Fibroblast of mammary gland (primary cell): ENCODE measurements at places on chromosomes 2 and 18.

- no peak for DNase-seq
Measured at GRCh38 chr2:215742021-215742420, 271.3 kb downstream of the MREG start.

GRCh38 chr2:180319586-180320405 is 312.7 kb upstream of the CWC22 start:
- no peak for DNase-seq

DNA sequence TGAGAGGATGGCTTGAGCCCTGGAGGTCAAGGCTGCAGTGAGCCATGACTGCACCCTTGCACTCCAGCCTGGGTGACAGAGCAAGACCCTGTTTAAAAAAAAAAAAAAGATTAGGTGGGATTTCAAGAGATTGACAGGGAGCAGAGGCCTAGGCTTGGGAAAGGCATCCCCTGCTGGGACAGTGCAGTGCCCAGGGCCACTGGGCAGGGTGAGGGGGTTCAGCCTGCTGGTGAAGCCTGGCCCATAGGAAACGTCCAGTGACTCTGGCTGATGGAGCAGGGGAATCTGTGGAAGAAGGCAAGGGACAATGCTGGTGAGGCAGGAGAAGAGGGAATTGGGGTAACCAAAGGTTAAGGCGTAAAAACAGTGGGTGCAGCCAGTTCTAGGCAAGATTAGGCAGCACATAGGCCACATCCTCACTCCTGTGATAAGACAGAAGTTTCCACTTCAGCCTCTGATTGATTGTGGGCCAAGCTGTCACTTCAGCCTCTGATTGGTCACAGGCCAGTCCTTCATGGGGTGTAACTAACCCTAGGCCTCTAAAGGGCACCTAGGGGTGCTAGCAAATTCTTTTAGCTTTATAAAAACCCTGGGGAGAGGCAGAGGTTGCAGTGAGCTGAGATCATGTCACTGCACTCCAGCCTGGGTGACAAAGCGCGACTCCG is 128.6 kb downstream of the MSH2 start:
- no peak for DNase-seq

DNA sequence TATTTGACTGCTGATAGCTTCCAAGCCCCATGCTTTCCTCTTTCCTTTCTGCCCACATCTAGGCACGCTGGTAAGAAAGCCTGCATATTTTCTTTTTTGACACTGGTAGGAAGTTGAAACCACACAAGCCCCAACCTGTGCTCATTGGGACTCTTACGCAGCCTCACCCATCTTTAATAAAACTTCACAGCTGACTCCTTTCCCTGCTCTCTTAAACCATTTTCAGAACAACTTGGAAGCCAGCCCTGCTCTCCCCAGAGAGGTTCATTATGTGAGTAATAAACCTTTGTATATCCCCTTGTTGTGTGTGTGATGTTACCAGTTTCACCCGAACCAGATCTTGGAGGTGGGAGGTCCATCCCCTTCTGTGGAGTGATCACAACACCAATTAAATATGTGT is 268.4 kb downstream of the GPD2 start:
- DNase-seq: no peak

DNA sequence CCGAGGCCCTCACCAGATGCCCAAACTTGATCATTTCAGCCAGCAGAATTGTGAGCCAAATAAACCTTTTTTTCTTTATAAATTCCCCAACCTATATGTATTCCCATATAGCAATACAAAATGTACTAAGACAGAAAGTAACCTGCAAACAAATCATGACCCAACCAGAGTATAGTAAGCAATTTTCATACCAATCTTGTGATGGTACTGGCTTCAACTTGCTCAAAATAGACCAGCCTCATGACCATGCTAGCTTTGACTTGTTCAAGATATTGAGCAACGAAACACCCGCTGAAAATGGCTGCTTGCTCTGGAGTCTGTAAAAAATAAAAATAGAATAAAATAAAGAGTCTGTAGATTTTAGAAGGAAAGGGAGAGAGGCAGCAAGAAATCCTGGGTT is 97.6 kb downstream of the C1D start:
- no peak for DNase-seq

DNA sequence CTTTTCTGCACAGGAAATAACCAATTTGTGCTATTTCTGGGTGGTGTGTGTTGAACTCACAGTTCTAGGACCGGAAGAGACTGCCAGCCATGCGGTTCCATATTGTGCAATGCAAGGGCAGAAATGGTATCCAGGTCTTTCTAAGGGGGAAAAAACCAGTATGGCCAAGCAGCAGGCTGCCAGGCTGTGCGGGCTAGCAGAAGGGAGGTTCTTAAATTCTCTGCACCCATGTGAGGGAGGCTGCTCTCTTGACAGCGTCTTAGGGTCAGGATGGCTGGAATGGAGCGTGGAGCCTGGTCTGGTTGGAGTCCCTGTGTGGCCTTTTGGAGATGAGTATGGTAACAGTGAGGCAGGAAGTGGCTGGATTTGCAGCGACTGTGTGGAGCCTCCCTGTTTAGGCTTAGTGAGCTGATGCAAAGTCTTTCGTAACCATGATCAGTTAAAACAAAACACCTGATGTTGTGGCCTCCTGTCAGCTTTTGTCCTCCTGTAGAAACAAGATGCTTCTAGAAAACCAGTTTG is 52.6 kb downstream of the NCK2 start:
- DNase-seq: peak; percentile 82

DNA sequence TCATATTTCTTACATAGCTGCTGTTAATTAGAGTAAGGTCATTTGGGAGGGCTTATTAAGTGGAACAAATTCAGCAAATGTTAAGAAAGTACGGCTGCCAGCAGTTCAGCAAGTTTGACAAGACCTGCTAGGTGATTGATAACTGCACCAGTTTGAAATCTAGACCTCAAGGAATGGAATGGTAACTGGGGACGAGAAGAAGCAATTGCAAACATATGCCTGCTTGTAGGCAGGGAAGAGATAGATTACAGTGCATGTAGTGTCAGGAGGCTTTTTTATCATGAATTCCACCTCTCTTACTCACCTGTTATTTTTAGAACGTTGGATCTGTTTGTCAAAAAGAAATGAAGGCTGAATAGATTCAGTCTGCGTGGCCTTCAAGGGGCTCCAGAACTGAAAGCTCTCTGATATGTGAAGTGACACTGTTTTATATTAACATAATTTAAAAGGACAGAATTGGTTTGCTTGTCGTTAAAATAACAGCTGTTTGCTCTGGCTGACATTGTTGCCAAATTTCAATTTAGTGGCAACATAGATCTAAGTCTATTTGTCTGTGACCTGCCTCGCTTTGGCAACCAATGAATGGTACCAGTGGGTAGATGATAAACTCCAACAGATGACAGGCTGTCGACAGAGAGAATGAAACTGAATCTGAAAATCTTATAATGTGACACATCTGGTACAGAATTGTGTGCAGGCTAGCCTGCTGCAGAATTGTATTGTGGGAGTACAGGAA is 199.3 kb downstream of the ZNF407 start:
- DNase-seq: peak; percentile 66

- DNase-seq: peak; percentile 23
Measured at GRCh38 chr2:227163998-227164762, at the start of the genes COL4A3 and COL4A4. Gene COL4A3 (plus strand): TSS chr2:227164624. CDS start chr2:227164727, 103 bp downstream. Gene COL4A4 (minus strand): TSS chr2:227164205. CDS start chr2:227147483, 16,722 bp downstream.

GRCh38 chr2:239940861-239941570 is 84.1 kb downstream of the NDUFA10 start:
- DNase-seq: no peak
